ENCODE measurements at places on chromosomes 3 and 15. TPM values are rescaled to one million over a fixed set of nuclear protein-coding genes. Genes with fewer than 3 reads are reported as not detected.

The SPINK8 gene
- not detected for total RNA-seq

The IDH2 gene
- 77.9 TPM for total RNA-seq

The RETNLB gene
- total RNA-seq = not detected

The CLRN1 gene
- not detected for total RNA-seq

The CCR3 gene
- total RNA-seq = not detected

The SEMA6D gene
- 49.3 TPM for total RNA-seq

The MON1A gene
- total RNA-seq = 14.7 TPM

The SMAD6 gene
- 2.4 TPM for total RNA-seq

The ACP3 gene
- total RNA-seq = not detected

The ACSBG1 gene
- total RNA-seq = 2.9 TPM

The UROC1 gene
- not detected for total RNA-seq

The SLC24A5 gene
- 0.41 TPM for total RNA-seq

The CCDC191 gene
- total RNA-seq = 4.1 TPM

DNA sequence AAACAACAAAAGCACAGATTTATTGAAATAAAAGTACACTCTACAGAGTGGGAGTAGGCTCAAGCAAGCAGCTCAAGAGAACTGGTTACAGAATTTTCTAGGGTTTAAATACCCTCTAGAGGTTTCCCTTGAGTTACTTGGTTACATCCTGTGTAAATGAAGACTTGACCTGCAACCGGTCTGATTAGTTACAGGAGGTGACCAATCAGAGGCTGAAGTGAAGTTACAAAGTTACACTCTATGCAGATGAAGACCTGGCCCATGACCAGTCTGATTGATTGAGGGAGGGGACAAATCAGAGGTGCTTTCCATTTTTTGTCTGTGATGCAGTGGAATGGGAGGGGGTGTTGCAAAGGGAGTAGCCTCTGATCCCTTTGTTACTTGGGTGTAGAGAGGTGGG, 723.4 kb downstream of the ZPLD1 start:
- no peak for DNase-seq

- no peak for DNase-seq
Measured at GRCh38 chr3:119628816-119629445, 31.2 kb downstream of the PLA1A start.

- no peak for DNase-seq
Measured at GRCh38 chr3:141089339-141090152, 38.4 kb downstream of the SPSB4 start.

DNA sequence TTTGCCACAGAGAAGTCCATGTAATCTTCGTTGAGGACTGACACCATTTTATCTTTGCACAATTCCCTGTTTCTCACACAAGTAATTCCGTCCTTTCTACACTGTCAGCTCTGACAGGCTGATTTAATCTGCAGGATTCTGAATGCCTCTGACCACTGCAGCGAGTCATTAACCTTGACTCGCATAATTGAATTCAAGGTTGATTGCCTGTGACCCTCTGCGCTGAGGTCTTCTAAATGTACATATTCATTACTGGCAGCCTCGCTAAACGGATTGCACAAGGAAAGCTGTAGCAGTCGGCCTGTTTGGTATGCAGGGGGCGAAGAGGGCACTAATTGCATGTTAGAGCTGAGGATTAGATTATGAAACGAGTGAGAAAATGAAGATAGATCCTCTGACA, 147.8 kb downstream of the SHOX2 start:
- no peak for DNase-seq

DNA sequence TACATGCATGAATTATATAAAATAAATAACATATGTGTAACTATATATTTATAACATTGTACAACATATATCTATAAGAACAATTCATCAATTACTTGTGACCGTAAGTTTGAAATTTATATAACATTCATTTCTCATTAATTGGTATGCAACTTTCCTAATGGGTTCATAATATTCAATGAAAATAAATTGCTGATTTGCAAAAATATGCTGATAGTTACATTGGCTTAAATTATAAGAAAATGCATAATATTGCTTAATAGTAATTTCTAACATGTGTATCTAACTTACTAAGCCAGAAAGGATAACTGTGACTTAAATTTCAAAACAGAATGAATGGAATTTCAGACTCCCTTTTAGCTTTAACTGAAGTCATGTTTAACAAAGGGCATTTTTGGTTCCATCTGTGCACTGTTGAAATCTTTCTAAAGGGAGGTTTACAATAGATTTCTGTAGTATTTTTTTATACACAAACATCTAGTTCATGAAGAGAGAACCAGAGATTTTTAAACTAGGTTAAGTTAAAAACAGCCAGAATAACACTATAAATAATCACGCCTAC, 310.9 kb downstream of the TBC1D5 start:
- no peak for DNase-seq

- DNase-seq = no peak
Measured at GRCh38 chr3:152257563-152258035, 11.1 kb upstream of the MBNL1 start.

DNA sequence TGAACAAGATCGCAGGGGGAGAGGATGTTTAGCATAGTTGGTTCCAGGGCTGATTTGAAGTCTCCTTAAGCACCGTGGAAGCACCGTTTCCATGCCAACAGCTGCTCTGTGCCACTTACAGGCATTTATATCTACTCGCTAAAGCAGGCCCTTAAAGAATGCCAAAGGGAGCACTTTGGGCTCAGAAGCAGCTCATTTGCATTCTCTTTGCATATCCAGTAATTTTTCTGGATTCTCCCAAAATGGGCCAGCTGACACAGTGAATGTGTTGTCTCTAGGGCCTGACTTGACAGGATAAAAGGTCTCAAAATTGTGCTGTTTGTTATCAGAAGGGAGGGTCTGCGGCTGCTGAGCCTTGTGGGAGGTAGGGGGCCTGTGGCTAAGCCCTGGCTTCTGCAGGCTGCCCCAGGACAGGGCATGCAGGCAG, 138.6 kb downstream of the FBLN2 start:
- peak; percentile 57 for DNase-seq

- DNase-seq = no peak
Measured at GRCh38 chr15:90930861-90931574, 1.3 kb downstream of the HDDC3 start.

DNA sequence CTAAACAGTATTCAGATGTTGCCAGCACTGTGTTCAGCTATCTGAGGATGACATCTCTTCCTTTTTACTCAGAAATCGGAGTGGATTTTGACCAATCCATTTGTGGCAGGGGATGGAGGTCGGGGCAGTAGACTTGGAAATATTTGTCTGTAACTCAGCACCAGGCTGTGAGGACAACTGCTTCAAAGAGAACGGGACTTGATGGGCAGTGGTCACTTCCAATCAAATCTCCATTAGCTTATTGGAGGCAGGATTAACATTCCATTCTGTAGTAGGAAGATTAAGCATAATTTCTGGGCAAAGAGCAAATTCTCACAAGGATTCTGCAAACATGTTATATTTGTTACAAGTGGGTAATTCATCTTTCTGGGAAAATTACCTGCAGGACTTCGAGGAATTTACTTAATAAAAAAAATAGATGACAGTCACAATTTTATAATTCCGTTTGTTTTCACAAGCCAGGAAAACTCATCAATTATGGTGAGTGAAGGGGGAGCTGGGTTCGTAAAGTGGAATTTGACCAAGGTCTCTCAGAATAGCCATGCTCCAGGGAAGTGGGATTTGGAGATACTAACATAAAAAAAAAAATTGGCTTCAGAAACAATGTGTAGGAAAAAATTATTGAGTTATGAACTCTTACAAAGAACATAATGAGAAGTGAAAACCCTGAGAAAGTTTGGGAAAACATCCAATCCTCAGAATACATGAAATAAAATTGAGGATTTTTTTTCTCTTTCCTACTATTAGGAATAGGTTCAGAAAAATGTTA, 18.1 kb downstream of the CRABP1 start:
- no peak for DNase-seq

DNA sequence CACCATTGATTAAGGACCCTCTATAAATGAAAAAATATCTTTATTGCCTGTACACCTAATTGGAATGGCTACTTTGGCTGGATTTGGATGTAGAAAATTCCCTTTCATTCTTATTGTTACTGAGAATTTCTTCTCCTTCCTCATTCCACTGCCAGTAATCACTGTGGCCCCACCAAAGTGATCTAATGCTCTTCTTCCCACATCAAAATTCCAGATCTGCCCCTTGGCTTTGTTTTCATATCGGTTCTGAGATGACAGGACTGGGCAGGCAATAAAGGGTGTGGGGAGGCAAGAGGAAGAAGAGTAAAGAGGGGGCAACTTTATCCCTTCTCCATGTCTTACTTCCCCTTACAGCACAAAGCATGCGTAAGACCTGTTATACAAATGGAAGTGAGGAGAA, 2.1 kb downstream of the ANKUB1 start:
- no peak for DNase-seq

DNA sequence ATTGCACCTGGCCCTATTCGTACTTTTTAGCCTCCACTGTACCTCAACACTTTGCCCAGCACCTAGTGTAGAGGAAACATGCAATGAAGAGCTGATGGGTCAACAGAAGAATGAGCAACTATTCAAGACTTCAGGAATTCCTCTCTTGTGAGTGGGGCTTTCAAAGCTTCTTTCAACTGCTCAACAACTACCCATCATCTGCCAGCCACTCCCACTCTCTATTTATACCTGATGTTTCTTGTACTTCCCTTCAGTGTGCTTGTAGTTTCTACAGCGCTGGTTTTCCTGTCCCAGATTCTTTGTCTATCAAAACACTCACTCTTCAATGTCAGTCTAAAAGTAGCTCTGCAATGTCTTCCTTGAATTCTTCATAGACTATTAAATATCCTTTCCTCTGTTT, 168.3 kb upstream of the LPP start:
- no peak for DNase-seq

- no peak for DNase-seq
Measured at GRCh38 chr3:50155491-50155878, 361 bp downstream of the SEMA3F start.

GRCh38 chr15:38470816-38471215, 16.9 kb downstream of the FAM98B start:
- no peak for DNase-seq

- DNase-seq = no peak
Measured at GRCh38 chr3:140053794-140054193, 118.8 kb downstream of the CLSTN2 start.

GRCh38 chr3:126267169-126267975, 87.0 kb upstream of the ALDH1L1 start:
- DNase-seq = peak; percentile 49

DNA sequence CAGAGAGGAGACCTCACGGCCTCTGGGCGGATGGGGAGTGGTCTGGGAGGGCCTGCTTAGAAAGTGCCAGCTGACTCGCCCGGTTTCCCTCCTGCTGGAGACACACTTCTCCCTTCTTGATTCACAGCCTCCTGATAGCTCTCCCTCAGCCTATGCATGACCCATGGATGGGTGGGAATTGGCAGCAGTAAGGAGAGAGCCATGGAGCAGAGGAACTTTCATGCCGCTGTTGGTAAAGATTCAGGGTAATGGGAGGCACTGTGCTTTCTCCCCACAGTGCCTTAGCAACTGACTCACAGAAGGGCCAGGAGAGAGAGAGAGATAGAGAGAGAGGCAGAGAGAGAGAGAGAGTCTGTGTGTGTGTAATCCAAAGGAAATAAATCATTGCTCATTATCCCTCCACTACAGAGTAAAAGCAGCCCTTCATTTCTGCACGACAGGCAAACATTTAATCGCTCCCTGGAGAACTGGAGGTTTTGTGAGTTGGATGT, 82.8 kb downstream of the SEMA5B start:
- no peak for DNase-seq

DNA sequence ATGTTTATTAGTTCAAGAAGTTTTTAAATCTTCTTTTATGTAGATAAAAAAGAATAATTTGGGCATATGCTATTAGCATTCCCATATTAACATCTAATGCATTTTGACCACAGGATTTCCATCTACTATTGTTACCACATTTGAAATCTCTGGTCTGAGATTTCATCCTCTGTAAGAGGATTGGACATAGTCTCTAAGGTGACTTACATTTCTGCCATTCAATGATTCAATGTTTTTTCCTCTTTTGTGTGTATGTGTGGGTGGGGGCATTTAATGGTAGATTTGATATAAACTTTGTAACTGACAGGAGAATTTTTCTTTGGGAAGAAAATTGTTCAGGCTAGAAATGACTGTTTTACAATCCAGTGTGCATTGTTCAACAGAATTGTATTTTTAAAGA, 307.3 kb upstream of the RBMS3 start:
- DNase-seq = no peak
